Stimulated activated CD4-positive, alpha-beta T cell treated with anti-CD3 and anti-CD28 coated beads, Interleukin-12 subunit alpha, Interleukin-12 subunit beta, amount 100 ng/mL, for 48 hours (primary cell): ENCODE measurements at places on chromosomes 7 and 10.

GRCh38 chr10:100791369-100792058 is 46.1 kb downstream of the PAX2 start:
- no peak for DNase-seq

DNA sequence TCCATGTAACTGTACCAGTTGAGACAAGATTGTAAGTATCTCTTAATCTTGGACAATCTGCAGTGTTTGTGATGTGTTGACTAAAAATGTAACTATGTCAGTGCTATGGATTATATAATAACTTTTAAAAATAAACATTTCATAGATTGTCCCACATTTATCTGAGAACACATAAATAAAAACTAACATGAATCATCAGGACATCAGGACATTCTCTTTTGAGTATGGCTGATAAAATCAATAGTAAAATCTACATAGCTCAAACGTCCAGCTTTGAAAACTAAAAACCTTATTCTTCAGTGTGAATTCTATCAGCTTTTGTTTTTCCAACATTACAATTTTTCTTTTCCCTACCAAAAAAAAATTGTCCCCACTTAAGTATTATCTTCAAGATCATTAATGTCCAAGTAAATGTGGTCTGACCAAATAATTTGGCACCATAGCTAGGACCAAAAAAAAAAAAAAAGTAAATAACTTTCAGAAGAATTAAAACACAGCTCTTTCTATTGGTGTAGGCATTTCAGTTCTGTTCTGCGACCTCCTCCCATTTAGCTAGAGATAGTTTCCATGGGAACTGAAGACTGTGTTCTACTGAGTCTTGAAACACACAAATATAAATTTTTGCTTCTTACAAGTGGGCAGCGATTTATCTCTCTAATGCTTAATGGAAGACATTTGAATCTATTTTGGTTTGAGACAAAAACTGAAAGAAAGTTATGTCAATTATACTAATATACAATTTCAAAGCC is 123.0 kb upstream of the SGCE start:
- DNase-seq = no peak

- no peak for DNase-seq
These were observed 286.3 kb upstream of the CELF2 start for GRCh38 chr10:10731366-10731765.

- no peak for DNase-seq
These were observed 24.7 kb downstream of the EXOC6 start for GRCh38 chr10:92873029-92873428.

GRCh38 chr10:7152982-7153381 is 257.9 kb downstream of the SFMBT2 start:
- no peak for DNase-seq

GRCh38 chr7:134030460-134030865 is 96.7 kb upstream of the LRGUK start:
- no peak for DNase-seq

GRCh38 chr7:35565927-35566326 is 129.0 kb downstream of the HERPUD2 start:
- DNase-seq = no peak

DNA sequence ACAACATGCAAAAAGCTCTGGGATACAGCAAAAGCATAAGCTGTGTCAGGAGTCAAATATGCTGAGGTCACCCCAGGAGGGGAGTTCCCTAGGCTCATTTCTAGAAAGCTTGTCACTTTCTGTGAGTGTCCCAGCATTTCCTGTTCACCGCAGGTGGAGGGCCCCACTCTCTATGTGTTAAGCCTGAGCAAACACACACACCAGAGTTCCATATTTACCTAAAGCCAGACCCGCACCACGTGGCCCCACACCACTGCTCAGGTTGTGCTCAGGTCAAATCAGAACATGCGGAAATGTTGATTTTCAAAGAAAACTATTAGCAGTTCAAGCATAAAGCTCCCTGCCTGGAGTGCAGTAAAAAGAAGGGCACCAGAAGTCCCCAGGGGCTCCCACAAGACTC is 259.6 kb upstream of the PPP2R2D start:
- DNase-seq = peak; percentile 0

DNA sequence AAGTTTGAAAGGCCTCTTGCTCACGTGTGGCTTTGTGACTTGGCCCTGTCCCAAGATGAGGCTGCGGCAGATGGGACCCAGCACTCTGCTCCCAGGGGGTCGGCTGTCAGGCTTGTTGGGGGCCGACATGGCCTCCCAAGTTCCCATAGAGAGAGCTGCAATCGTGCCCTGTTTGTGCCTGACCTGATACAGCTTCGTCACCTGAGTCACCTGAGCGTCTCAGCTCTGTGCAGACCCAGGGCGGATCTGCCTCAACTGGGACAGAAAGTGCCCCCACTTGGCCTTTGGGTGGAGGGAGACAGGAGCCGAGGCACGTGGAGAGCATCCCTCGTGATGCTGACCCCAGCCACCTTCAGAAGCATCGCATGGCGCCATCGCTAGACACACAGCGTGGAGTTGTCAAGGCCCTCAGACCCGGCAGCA is 21.7 kb downstream of the PAPOLB start:
- no peak for DNase-seq

DNA sequence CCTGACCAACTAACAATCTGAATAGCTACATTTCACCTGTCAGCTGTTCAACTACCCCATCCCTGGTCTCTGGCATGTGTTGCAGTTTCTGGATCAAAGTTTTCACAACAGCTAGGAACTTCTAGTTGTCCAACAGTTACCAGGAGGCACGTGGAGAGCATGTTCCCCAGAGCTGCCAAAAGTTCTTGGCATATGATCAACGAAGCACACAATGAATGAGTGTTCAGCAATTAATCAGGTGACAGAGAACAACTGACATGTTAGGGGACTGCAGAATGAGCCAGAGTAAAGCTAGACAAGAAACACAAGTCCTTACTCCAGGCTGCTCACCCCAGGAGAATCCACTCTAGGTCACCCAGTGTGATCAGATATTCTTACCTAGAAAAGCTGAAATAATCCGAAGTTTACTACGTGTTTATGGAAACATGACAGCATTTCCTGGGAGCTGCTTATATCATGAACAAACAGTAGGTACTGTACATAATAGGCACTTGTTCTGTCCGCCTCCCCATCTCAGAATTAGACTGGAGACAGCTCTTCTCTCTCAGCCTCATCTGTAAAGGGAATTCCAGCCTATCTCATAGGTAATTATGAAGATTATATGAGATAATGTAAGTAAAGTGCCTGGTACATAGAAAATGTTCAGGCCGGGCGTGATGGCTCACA is 50.6 kb downstream of the ZNF438 start:
- DNase-seq = no peak
